ENCODE measurements at places on chromosomes 12 and 14.

DNA sequence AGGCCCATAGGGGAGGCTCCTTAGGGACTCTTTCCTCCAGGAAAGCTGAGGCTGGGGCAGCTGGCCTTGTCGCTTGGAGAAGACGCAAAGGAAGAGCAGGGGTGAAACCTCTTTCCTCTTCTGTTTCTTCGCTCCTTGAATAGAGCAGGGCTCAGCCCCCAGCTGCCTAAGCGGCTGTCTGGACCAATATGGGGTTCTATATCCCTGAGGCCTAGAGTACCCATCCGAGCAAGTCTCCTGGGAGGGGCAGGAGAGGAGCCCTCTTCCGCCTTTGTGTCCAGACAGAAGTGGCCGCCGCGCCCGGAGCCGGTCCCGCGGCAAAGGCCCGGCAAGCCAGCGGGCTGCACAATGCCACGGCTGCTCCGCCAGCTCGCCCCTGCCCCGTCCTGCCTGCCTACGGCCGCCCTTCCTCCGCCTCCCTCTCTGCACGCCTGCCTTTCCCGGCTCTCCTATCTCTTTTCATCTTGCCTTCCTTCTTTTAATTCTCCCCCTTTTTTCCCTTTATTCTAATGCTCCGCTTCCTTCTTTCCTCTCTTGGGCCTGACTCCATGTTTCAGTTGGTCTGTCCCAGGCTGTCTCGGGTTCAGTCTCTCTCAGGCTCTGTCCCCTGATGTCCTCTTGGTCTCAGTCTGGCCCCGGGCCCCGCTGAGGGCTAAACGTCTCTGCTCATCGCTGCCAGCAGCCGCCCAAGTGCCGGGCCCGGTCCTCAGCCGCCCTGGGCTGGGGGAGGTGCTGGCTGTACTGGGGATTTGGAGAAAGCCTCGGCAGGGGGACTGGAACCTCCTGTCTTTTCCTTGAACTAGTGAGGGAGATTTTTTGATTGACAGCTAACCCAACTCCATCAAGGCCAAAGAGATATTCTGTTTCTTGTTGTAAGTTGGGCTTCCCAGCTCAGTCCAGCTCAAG, 2.5 kb upstream of the HOXC9 start:
- no peak for DNase-seq

- DNase-seq, result peak; percentile 52
Observed at GRCh38 chr12:47356129-47356700, 276.5 kb upstream of the AMIGO2 start.

- DNase-seq, result no peak
Observed at GRCh38 chr12:125890971-125891370, 825.7 kb downstream of the AACS start.

GRCh38 chr12:16348435-16349130, 1.1 kb downstream of the MGST1 start:
- no peak for DNase-seq

DNA sequence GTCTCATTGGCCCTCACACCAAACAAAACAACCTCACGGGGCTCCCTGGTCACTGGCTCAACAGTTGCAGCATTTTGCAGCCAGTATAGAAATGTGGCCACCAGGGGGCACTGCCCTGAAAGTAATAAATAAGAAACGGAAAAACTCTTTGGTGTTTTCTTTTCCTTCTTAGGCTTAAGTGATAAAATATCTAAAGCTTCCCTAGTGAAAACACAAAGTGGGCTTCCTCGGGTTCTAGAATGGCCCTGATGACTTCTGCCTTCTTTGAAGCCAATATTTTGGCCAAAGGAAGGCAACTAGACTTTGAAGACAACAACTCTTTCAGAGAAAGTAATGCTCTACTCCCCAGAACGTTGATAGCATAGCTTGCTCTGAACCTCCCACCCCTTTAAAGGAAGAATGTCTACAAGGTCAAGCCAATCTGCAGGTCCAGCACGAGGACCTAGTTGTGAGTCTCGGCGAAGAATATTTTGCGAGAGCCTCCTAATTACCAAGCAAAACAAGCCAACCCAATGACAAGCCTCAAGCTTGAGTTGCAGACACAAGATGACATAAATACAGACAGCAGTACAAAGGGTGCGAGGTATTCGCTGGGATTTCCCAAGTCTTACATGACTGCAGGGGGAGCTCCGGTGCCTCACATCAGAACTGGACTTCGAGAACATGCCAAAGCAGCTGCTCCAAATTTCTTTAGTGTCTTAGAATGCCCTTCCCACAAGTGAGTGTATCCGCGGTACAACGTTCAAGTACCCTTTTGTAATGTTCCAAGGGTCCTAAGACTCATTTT, 2.6 kb downstream of the ITPK1 start:
- peak; percentile 77 for DNase-seq

- no peak for DNase-seq
Observed at GRCh38 chr14:68948686-68949600, 30.2 kb downstream of the ACTN1 start.

DNA sequence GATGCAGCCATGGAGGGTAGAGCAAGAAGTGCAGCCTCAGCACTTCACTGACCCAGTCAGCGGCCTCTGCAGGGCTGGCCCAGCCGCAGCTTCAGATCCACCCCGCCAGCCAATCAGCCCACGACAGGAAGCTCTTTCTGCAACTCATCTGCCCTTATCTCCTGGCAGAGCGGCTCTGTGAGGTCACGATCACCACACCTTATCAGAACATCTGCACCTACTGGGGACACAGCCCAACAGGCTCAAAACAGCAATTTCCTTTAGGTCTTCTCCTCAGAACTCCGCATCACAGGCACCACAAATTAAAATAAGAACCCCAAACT, 287.3 kb downstream of the BCL11B start:
- DNase-seq, result no peak

GRCh38 chr12:113239288-113239771, 18.1 kb downstream of the TPCN1 start:
- no peak for DNase-seq
